Left lung (tissue), 14 donors: ENCODE measurements at places on chromosomes 4 and X. TPM values are rescaled to one million over a fixed set of nuclear protein-coding genes. Genes with fewer than 3 reads are reported as not detected.

Gene USP17L30
- polyA plus RNA-seq = not detected

Gene CFAP299
- polyA plus RNA-seq = 2.2 TPM

Gene SORBS2
- polyA plus RNA-seq = 36.6 TPM

Gene LUZP4
- polyA plus RNA-seq = not detected

Gene WDR13
- 111 TPM for polyA plus RNA-seq

Gene KANTR
- 22.1 TPM for polyA plus RNA-seq

Gene KIT
- 73.1 TPM for polyA plus RNA-seq

Gene CPLX1
- 1.4 TPM for polyA plus RNA-seq

Gene SPANXA1
- polyA plus RNA-seq = not detected

Gene FMR1NB
- not detected for polyA plus RNA-seq

Gene CA5B
- polyA plus RNA-seq = 18.5 TPM

Gene HPGD
- 143 TPM for polyA plus RNA-seq

Gene NSUN7
- polyA plus RNA-seq = 17.8 TPM

Gene HMGN5
- polyA plus RNA-seq = 25.4 TPM

Gene SPANXA2
- polyA plus RNA-seq = not detected

Gene MAGEB2
- not detected for polyA plus RNA-seq

Gene ALPK1
- polyA plus RNA-seq = 22.8 TPM

Gene MCF2
- 0.27 TPM for polyA plus RNA-seq

Gene GAGE2A
- not detected for polyA plus RNA-seq

Gene BEND2
- 0.11 TPM for polyA plus RNA-seq

Gene MAGEA8
- polyA plus RNA-seq = 0.15 TPM

Gene ASMT
- 0.61 TPM for polyA plus RNA-seq

Gene ASB12
- 0.56 TPM for polyA plus RNA-seq

Gene TMPRSS11B
- polyA plus RNA-seq = 0.06 TPM
